ENCODE measurements at places on chromosomes 3 and 15.

- DNase-seq, result no peak
Measured at GRCh38 chr3:167361306-167361705, 18.8 kb downstream of the ZBBX start.

GRCh38 chr15:32879980-32880379 lies 162.2 kb downstream of the GREM1 start:
- no peak for DNase-seq

GRCh38 chr3:42914771-42915515 lies 9.0 kb downstream of the ZNF662 start:
- no peak for DNase-seq

GRCh38 chr15:49471733-49472132 lies 48.7 kb downstream of the FGF7 start:
- no peak for DNase-seq

DNA sequence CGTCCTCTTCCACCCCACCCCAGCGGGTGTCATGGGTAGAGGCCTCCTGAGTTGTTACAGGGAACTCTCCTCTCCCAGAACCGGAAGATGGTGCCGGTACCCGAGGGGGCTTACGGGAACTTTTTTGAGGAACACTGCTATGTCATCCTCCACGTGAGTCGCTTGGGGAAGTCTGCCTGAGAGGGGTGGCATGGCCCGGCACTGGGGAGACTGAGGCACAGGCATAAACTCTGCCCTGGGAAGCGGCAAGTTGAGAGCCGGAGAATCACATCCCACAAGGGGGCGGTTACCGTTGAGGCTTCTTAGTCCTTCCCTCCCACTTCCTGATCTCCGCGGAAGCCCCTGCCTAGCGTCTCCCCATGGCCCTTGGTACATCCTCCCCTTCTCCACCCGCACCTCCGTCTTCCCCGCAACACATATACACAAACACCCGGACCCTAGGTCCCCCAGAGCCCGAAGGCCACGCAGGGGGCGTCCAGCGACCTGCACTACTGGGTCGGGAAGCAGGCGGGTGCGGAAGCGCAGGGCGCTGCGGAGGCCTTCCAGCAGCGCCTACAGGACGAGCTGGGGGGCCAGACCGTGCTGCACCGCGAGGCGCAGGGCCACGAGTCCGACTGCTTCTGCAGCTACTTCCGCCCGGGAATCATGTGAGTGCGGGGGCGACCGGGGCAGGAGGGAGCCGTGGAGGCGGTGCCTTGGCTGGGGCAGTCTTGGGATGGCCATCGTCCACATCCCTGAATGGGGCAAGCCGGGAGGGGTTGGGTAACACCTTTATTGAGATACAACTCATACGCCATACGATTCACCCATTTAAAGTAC lies 3.4 kb downstream of the VILL start:
- no peak for DNase-seq

- DNase-seq, result no peak
Measured at GRCh38 chr3:172257648-172258400, 190.4 kb downstream of the GHSR start.

- no peak for DNase-seq
Measured at GRCh38 chr3:160106905-160107861, 118.0 kb upstream of the C3orf80 start.

GRCh38 chr3:169146866-169147237 lies 516.7 kb downstream of the MECOM start:
- no peak for DNase-seq

GRCh38 chr15:70947351-70948335 lies 55.0 kb downstream of the LRRC49 start:
- DNase-seq, result no peak

DNA sequence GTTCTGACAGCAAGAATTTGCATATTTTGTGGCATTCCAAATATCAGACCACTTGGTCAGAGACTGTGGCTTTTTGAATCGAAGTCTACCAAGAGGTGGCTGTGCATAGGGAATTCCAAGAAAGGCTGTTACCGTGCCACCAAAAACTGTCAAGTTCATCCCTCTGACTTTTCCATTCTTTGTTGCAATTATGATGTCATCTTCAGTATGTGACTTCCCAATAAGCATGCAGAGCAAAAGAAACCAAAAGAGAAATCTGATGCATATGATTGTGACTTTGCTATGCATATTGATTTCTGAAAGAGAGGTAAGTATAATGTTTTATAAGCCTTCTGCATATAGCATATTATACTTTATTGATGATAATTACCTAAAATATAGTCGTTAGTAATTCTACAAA lies 6.5 kb downstream of the BCHE start:
- no peak for DNase-seq
